Lung microvascular endothelial cell (primary cell): ENCODE measurements at places on chromosomes 12 and 14. TPM values are rescaled to one million over a fixed set of nuclear protein-coding genes. Genes with fewer than 3 reads are reported as not detected.

The EIF2S3B gene
- total RNA-seq, result 0.60 and 7.8 TPM in 2 replicates

The KRT6A gene
- total RNA-seq, result not detected in 2 replicates

The GPRC5A gene
- 0.99 and 2.2 TPM in 2 replicates for total RNA-seq

The MPHOSPH9 gene
- 27.7 and 27.8 TPM in 2 replicates for total RNA-seq

The LMO3 gene
- total RNA-seq, result under 0.01 TPM in 1 of 2 replicates, not detected in the other

The SRGAP1 gene
- total RNA-seq, result 1.3 and 2.2 TPM in 2 replicates

The P2RX2 gene
- total RNA-seq, result not detected in 2 replicates

The SIX4 gene
- total RNA-seq, result 0.20 and 0.87 TPM in 2 replicates

The EFS gene
- total RNA-seq, result not detected in 2 replicates

The CLEC4D gene
- not detected in 2 replicates for total RNA-seq

The SYNDIG1L gene
- not detected in 2 replicates for total RNA-seq

The BIN2 gene
- not detected in 2 replicates for total RNA-seq

The MAP1LC3B2 gene
- total RNA-seq, result 0.40 and 0.65 TPM in 2 replicates

The FAM90A1 gene
- total RNA-seq, result under 0.01 TPM in 1 of 2 replicates, not detected in the other

The ERP27 gene
- 0.22 TPM in 1 of 2 replicates, not detected in the other for total RNA-seq

The GPR135 gene
- 0.22 and 0.40 TPM in 2 replicates for total RNA-seq

The CCDC184 gene
- total RNA-seq, result not detected in 2 replicates

The FAIM2 gene
- total RNA-seq, result not detected in 2 replicates

The MBD6 gene
- 2.8 and 6.9 TPM in 2 replicates for total RNA-seq

The IL26 gene
- not detected in 2 replicates for total RNA-seq

The TSPAN19 gene
- under 0.01 and 0.20 TPM in 2 replicates for total RNA-seq

The GTF2A1 gene
- total RNA-seq, result 23.8 and 44.8 TPM in 2 replicates

The SYCP3 gene
- total RNA-seq, result under 0.01 TPM in 1 of 2 replicates, not detected in the other

The CISTR gene
- not detected in 2 replicates for total RNA-seq

The KLRF1 gene
- 0.20 TPM in 1 of 2 replicates, not detected in the other for total RNA-seq

The KLRB1 gene
- total RNA-seq, result not detected in 2 replicates

The TSPAN9 gene
- 74.1 and 83.7 TPM in 2 replicates for total RNA-seq

The PAPLN gene
- total RNA-seq, result 16.3 and 48.4 TPM in 2 replicates

The KRT2 gene
- total RNA-seq, result not detected in 2 replicates

The PMEL gene
- 0.20 and 0.22 TPM in 2 replicates for total RNA-seq

The KRT83 gene
- total RNA-seq, result not detected in 2 replicates

The OR6S1 gene
- not detected in 2 replicates for total RNA-seq

The RTL1 gene
- total RNA-seq, result not detected in 2 replicates

The SSPN gene
- 0.22 and 0.40 TPM in 2 replicates for total RNA-seq

The AHNAK2 gene
- 6.0 and 21.8 TPM in 2 replicates for total RNA-seq

The KLRK1 gene
- total RNA-seq, result not detected in 2 replicates

The NTN4 gene
- total RNA-seq, result 216 and 678 TPM in 2 replicates

The MFAP5 gene
- not detected in 2 replicates for total RNA-seq

The NPFF gene
- total RNA-seq, result not detected in 2 replicates
